ENCODE measurements at places on chromosomes 3 and 15.

DNA sequence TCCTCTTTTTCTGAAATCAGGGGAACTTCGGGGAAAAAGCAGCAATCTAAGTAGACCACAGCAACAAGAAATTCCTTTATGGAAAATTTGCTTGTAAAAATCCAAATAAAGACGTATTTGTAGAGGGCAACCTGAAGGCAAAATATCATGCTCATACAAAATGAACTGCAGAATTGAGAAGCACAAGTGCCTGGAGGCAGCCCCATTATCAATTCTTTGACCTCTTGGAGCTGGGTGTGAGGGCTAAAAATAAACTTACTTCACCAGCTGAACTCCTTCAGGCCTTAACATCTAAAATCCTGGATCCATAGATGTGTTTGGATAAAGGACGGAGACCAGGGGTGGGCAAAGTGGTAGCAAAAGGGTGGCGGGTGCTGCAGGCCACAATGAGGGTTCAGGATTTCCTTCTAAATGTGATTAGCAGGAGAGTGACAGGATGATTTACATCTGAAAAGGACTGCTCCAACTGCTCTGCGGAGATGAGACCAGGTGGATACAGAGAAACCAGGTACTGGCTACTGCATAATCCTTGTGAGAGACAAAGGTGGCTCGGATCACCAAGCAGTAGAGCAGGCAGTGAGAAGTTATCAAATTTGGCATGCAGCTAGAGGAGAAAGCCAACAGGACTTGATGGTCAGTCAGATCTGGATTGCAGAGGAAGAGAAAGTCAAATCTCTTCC lies 81.7 kb upstream of the TJP1 start:
- no peak for DNase-seq

DNA sequence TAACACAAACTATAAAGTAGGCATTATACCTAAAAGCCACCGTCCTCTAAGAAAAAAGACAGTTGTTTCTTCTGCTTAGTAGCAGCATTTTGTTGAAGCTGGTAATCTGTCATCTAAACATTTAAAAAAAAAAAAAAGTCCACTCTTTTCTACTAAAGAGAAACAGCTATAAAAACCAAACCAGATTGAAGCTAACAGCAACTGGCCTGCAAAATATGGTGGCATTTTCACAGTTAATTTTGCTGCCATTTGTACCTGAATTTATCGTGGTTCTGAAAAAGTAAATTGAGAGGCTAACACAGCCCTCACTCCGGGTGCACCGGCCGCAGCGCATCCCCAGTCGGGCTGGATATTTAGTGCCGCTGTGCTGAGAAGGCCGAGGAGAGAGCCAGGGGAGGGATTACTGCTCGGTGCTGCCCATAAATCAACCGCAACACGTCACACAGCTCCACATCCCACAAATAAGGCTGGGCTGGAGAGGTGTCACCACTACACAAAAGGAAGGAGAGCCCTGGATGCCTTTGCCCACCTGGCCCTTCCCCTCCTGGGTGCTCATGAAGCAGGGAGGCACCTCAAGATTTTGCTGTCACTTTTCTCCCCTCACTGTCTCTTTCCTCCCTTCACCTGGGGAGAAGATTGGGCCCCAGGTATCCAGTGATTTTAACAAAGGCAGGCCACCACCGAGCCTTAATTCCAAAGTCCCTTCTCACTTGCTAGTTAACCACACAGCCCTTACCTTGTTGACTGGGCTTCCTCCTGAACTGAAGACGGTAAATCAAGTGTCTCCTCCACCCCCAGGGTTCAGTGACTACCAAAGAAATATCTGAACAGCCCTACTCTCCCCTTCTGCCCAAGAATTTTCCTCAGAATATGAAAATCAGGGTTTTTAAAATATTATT lies 44.4 kb downstream of the MECOM start:
- DNase-seq, result no peak

GRCh38 chr15:33735637-33736247 lies 232.6 kb upstream of the CHRM5 start:
- no peak for DNase-seq

GRCh38 chr3:65401359-65402305 lies 637.1 kb downstream of the MAGI1 start:
- DNase-seq, result no peak

DNA sequence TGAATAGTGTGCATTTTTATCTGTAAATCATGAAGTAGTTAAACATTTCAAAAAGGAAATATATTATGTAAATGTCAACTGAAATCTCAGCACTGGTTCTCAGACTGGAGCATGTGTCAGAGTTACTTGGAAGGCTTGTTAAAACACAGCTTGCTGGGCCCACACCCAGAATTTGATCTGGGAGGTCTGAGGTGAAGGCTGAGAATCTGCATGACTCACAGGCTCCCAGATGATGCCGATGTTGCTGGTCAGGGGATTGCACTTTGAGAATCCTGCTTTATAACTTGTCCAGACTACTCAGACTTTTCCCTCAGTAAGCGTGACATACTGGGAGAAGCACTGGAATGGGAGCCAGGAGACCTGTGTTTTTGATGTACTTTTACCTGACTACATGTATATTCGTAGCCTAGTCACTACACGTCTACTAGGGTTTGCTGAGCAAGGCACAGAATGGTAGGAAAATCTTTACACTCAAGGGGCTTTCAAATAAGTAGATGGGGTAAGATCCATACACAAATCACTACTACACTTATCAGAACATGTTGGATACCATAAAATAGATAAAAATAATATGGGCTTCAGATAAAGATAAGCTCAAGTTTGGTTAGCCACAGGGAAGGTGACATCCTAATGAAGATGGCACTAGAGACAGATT lies 77.1 kb upstream of the MEX3B start:
- no peak for DNase-seq
